Mesenteric fat pad (tissue), 1 donor: ENCODE measurements at places on chromosomes 16 and 17. TPM values are rescaled to one million over a fixed set of nuclear protein-coding genes. Genes with fewer than 3 reads are reported as not detected.

The PROCA1 gene
- 1.3 TPM for total RNA-seq

GRCh38 chr17:245611-246010, 64.2 kb upstream of the DOC2B start:
- DNase-seq = peak; percentile 83

The PGAP3 gene
- 13.6 TPM for total RNA-seq

DNA sequence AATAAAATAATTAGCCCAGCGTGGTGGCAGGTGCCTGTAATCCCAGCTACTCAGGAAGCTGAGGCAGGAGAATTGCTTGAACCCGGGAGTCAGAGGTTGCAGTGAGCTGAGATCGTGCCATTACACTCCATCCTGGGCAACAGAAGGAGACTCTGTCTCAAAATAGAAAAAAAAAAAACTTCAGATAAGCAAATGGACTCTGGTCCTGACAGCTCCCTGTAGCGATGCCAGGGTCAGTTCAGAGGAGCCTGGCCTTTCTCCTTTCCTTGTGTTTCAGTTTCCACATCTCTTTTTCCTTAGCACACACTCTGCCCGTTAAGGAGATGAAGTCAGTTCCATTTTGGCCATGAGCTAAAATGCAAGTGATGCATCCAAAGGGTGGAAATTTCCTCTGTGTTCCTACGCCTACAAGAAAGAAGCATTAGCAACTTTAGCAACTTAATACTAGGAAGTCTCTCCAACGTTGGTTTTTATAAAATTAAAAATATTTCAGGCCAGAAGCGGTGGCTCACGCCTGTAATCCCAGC, 11.6 kb upstream of the GRB2 start:
- peak; percentile 2 for DNase-seq

GRCh38 chr16:29663807-29664090, 702 bp downstream of the SPN start:
- DNase-seq = no peak

DNA sequence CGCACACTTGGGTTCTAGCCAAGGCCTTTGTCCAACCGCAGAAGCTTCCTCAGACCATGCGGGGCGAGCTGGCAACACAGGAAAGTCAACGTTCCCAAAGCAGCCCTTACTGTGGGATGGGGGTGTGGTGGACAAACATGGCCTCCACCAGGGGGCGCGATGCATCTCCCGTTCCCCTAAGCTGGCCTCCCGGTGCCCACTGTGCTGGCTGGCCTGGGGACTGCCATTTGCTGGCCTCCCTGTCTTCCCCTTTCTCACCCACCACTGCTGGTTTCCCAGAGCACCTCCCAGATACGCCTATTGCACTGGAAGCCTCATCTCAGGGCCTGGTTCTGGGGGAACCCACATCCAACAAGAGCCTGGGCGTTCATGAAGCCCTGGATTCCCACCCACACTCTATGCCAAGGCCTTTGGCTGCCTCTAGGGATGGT, 145.3 kb downstream of the IRF8 start:
- DNase-seq = peak; percentile 88

GRCh38 chr17:50918071-50918932, 52.1 kb upstream of the TOB1 start:
- DNase-seq = no peak

The C1QTNF8 gene
- not detected for total RNA-seq

GRCh38 chr17:1169221-1169928, 10.4 kb downstream of the ABR start:
- DNase-seq = no peak

The TSC2 gene
- 88.3 TPM for total RNA-seq

The CSH2 gene
- total RNA-seq = not detected

DNA sequence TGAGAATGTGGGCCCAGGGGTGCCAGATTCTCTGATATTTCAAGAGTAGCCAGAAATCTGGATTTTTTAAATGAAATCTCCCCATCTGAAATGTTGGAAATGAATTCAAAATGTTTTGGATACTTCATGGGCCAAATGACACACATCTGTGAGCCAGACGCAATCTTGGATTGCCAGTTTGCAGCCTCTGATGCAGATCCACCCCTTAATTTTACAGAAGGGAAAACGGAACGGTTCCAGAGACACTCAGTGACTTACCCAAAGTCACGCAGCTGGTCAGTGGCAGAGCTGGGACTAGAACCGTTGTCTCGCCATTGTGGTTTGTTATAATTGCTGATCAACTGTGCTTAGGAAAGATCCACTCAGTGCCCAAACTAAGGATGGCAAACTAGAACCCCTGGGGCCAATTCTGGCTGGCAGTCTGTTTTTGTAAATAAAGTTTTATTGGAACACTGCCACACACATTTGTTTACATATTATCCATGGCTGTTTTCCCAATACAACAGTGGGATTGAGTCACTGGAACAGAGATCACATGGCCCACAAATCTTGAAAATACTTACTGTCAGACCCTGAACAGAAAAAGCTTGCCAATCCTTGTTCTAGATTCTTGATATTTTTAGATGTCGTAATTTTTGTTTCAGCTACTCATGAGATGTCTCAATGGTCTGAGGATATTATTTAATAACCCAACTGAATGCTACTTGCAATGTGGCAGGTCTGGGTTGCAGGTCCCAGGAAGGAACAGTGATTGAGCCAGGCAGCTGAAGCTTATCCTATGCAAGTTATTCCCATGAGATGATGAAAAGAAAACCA, 143.8 kb downstream of the AXIN2 start:
- DNase-seq = no peak

The KRTAP9-4 gene
- total RNA-seq = not detected

The KCTD5 gene
- total RNA-seq = 18.5 TPM

DNA sequence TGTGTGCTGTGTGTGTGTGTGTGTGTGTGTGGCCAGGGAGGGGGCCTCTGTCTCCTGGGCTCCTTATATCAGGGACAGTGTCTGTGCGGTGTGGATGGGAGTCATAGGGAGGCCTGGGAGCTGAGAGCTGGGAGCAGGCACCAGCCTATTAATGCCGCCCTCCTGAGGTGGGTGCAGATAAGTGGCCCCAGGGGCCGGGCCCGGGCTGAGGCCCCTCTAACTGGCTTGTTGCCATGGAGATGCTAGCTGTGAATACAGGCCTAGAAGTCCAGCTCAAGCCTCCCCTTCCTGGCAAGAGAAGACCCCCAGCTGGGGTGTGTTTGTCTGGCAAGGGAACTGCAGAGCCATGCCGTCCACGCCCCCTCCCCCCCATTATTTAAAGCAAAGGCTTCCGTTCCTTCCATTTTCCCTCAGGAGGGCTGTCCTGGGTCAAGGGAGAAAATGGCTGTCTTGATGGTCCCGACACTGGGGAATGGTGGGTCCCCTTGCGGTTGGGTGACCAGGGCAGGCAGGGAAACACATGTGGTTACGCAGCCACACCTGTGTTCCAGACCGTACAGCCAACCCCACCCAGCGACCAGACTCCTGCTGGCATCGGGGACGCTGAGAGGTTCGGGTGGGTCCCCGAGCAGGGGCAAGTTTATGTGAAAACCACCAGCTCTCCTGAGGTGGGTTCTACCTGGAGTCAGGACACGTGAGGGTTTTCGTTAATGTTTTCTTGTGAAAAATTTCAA, 141.1 kb downstream of the MRM1 start:
- DNase-seq = no peak

DNA sequence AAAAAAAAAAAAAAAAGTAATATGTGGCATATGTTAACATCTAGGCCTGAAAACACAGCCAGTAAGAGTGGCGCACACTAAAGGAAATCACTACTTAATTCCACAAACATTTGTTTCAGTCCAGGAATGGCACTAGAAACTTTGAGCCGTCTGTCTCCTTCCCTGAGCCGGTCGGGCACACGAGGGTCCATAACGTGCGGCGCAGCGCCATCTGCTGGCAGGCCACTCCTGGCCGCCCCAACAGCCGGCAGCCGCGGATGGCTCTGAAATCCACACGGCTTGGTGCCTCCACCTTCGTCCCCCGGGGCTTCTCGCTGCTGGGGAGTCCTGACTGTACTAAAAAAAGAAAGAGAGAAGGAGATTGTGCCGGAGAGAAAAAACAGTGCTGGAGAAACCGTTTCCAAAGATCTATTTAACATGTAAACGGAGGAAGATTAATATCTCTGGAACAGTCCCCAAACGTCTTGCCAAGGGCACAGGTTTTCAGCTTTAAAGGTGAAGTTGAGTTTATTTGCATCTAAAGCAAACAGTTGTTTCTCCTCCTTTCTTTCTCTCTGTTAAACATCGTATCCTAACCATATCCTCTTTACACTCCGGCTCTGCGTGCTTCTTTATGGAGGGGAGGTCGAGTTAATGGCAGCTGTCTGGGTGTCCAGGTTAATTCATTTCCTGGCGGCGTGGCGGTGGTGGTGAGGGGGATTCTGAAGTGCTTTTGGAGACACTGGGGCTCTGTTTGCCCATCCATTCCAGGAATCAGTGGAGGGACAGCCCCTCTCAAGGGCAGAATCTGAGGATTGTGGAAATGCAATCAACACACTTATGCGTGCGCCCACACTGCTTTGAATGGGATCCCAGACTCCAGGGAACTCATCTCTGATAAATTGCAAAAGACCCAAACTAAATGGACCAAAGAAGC, 611.3 kb upstream of the SALL1 start:
- DNase-seq = no peak

DNA sequence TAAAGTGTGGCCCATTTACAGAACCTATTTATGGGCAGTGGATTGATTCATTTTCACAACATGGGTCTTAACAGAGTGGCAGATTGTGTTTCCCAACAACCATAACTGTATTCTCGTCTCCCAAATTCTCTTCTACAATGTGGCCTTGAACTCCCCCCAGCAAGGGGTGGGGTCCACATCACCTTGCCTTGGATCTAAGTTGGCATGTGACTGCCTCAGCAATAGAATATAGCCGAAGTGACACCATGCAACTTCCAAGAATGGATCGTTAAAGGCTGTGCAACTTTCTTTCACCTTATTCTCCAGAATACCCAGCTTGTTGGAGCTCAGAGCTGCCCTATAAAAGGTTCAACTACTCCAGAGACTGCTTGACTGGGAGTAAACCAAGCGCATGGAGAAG, 72.0 kb upstream of the CDH5 start:
- DNase-seq = no peak

The SLFN12 gene
- total RNA-seq = 17.7 TPM

The MYL11 gene
- not detected for total RNA-seq

- no peak for DNase-seq
Observed at GRCh38 chr17:64277831-64278562, 14.9 kb upstream of the TEX2 start.

DNA sequence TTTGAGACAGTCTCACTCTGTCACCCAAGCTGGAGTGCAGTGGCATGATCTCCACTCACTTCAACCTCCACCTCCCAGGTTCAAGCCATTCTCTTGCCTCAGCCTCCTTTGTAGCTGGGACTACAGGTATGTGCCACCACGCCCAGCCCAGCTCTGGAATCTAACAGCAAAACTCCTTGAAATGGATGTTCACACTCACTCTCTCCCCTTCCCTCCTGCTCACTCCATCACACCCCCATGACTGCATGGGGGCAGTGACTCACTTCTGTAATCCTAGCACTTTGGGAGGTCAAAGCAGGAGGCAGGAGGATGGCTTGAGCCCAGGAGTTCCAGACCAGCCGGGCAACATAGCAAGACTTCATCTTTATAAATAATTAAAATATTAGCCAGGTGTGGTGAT, 11.1 kb upstream of the TFAP4 start:
- no peak for DNase-seq

The SPATA22 gene
- total RNA-seq = not detected

The GP2 gene
- total RNA-seq = 2.2 TPM

DNA sequence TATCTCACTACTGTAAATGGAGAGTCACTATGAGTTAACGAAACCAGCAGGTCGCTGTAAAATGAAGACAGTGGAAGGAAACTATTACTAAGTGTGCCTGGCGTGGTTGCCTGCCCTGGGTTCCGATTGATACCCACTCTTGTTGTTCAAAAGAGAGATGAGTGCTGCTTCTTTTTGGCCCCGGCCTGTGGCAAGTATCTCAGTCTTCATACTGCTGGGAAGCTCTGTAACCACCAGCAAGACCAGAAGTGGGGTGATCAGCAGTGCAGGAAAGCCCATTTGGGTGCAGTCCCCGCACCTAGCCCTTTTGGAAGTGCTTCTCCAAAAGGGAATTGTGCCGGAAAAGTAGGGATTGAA, 104.5 kb downstream of the SNX29 start:
- DNase-seq = peak; percentile 51

DNA sequence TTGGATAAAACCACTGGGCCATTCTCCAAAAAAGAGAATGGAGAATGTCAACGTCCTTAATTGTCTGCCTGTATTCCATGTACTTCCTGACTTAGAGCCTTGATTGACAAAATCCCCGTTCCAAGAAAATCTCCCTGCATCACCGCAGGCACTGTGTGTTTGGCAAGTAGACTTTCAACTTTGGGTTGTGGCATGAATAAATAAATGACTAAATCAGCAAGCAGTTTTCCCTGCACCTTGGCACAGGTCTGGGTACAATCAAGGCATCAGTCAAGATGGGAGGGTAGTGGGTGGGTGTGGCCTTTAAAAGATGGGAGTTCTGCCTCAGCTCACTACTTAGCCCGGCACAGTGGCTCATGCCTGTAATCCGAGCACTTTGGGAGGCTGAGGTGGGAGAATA, 248.5 kb upstream of the RPL38 start:
- no peak for DNase-seq

GRCh38 chr16:66326991-66327513, 39.4 kb upstream of the CDH5 start:
- DNase-seq = no peak

DNA sequence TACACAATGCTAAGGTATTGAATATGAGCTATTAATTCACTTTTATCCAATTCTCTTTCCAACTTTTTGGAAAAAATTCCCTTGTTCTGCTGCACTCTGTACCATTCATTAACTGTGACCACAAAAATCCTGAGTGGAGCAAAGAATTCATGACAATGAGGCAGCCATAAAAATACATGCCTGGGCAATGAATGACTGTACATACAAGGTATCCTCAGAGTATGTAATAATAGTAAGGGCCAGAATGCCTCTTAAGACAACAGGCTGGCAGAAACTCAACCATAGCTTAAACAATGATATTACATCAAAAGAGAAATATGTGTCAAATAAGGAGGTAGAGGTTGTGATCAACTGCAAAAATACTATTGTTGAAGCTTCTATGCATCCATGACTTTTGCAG, 74.7 kb upstream of the CA10 start:
- DNase-seq = no peak

- DNase-seq = no peak
Observed at GRCh38 chr17:67379251-67379630, 2.2 kb downstream of the PITPNC1 start.

GRCh38 chr16:89357055-89357816, 133.1 kb downstream of the ANKRD11 start:
- DNase-seq = no peak

DNA sequence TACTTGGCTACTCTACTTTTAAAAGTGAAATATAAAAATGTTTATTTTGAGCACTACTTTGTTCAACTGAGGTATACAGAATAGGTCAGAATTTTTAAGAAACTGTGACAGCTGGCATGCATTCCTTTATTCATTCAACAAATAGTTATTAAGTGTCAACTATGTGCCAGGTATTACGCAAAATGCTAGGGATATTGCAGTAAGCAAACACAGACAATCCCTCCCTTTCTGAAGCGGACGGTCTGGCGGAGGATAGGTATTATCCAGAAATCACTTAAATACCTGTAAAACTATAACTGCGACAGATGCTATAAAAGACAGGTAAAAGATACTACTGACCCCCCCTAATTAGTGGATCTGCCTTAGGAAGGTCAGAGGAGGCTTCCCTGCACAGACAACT, 26.1 kb downstream of the METTL16 start:
- no peak for DNase-seq

The PRSS21 gene
- not detected for total RNA-seq

The TSPOAP1 gene
- 1.3 TPM for total RNA-seq

- no peak for DNase-seq
Observed at GRCh38 chr16:9254863-9255262, 163.4 kb downstream of the HAPSTR1 start.

The RNF135 gene
- 32.8 TPM for total RNA-seq

The ITGAL gene
- 6.8 TPM for total RNA-seq

The TP53TG3B gene
- not detected for total RNA-seq
